T-helper 1 cell (primary cell): ENCODE measurements at places on chromosomes 3 and 15.

DNA sequence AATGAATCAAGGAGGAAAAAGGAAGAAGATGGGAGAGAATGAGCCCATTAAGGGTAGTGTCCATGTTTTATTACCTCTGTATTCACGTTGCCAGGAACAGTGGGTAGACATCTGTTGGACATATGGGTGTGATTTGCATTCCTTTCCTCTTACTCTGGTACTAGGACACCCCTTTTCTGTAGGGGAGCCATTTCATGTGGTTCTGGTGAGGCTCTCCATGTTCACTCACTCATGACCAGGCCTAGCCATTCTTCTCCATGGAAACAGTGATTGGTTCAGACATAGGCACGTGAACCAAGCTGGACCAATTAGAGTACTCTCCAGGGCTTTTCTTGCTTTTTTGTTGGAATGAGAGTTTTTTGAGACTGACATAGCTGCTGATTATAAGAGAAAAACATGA lies 39.6 kb upstream of the PDCD6IP start:
- DNase-seq, result no peak

DNA sequence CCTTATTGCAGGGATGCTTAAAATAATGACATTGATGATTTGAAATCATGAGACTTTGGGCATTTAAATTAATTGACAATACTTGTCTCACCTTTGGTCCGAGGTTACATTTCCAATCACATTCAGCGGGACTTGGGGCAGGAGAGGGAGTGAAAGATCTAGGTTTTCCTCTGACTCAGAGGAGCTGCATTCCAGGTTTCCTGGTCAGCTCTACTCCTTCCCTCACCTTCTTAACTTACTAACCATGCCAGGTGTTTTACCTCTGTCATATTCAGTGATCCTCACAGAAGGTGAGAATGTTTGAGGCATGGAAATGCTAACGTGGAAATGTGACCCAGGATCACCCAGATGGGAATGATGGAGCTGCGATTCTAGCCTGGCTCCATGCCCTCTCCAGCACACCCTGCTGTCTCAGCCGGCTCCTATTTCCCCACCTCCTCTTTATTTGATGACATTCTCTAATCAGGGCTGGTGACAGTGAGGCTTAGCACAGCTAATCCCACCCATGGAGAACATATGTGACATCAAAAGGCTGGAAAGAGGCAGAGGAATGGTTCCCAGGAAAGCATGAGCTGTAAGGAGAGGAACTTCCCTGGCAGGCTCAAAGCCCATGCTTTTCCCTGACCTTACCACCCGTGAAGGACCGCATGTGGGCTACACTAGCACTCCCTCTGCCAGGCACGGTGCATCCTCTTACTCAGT lies 38.7 kb downstream of the THSD4 start:
- no peak for DNase-seq

GRCh38 chr3:22704571-22705354 lies 498.4 kb upstream of the UBE2E2 start:
- no peak for DNase-seq

GRCh38 chr15:38558372-38559059 lies 6.1 kb downstream of the RASGRP1 start:
- no peak for DNase-seq

DNA sequence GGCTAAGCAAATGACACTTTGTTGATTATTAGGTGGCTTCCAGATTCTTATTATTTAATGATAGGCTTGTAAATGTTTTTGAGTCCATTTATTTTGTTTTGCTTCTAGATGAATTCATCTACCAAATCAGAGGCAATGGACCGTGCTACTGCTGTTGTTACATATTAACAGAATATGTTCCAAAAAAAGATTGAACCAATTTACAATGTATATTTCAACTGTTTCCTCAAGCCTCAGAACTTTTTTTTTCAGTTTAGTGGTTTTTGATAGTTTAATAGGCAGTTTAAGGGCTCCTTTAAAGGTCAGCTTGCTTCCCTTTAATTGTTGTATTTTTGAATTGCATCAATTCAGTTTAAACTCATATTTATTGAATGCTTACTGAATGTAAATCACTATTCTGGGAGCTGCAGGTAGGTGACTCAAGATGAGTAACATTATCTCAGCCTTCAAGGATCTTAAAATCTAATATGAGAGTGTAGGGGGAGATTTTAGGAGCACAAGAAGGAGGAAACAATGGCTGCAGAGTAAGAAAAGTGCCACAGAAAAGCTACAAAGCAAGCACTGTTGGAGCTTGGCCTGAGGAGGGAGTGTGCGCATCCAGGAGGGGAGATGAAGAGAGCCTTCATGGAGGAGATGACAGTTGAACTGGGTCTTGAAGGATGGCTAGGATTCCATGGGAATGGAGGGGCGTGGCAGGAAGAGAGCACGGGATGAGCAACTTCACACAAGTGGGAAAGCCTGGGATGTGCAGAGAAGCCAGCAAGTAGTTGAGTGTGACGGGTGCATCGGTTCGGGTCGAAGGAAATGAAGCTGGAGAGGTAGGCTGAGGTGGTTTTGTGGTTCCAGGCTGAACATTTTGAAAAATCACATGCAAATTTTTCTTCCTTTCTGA lies 14.7 kb downstream of the MAP2K1 start:
- no peak for DNase-seq

DNA sequence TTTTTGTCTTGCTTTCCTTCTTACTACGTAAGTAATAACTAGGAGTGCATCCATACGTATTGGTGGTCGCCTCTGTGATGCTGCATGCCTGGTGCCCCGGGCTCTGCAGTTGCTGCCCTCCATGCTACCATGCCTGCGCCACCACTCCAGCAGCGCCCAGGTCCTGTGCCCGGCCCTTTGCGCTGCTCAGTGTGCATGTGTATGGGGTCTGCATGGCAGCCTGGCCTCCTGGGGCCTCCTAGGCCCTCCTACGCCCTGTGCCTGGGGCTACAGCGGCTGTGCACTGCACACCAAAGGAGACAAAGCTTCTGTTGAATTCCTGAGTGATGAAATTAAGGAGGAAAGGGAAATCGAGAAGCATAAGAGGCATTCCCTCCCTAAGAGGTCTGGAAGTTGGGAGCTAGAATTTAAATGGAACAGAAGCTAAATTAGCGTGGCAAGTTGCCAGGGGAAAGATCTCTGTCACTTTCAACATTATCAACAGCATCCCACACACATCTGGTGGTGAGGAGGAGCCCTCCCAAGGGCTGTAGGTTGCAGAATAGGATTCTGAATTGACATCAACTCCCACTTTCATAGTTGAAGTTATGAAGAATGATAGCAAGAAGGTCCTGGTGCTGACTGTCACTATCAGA lies 275.0 kb upstream of the CHRM5 start:
- no peak for DNase-seq

GRCh38 chr3:47152578-47152977 lies 11.3 kb downstream of the SETD2 start:
- DNase-seq, result no peak

GRCh38 chr3:175192536-175192935 lies 333.4 kb downstream of the NAALADL2 start:
- no peak for DNase-seq

DNA sequence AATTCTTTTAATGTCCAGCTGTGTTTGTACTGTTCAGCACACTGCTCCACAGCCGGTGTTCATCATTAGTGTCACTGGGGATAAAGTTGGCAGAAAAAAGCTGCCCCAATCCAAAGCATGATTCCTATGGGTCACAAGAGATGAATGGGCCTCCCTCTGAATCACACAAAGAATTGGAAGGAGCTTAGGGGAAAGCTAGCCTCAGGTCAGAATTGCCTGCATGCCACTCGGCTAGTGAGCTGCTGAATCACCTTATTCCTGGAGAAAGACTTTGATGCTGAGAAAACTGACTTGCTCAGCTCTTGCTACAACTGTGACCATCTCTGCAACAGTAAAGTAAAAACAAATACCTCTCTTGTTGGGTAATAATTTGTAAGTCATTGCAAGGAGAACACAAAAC lies 3.5 kb downstream of the CCK start:
- no peak for DNase-seq
